ENCODE measurements at places on chromosomes 13 and 19.

- DNase-seq = no peak
Measured at GRCh38 chr13:24650161-24650560, 30.0 kb upstream of the ATP12A start.

GRCh38 chr19:6423499-6424194 is 964 bp downstream of the KHSRP start:
- DNase-seq = no peak

- DNase-seq = no peak
Measured at GRCh38 chr19:8075158-8076074, 22.9 kb downstream of the CCL25 start.

GRCh38 chr13:72920097-72920496 is 138.2 kb downstream of the PIBF1 start:
- DNase-seq = no peak

GRCh38 chr13:110261166-110262081 is 45.5 kb downstream of the COL4A1 start:
- no peak for DNase-seq
